ENCODE measurements at places on chromosomes 7 and 10.

- peaks cover 80% of the 10 kb centered on the region for H3K4me1 ChIP-seq
- no peaks in the 10 kb centered on the region for H3K36me3 ChIP-seq
Measured at GRCh38 chr7:47572939-47573757, 8.8 kb downstream of the TNS3 start.

DNA sequence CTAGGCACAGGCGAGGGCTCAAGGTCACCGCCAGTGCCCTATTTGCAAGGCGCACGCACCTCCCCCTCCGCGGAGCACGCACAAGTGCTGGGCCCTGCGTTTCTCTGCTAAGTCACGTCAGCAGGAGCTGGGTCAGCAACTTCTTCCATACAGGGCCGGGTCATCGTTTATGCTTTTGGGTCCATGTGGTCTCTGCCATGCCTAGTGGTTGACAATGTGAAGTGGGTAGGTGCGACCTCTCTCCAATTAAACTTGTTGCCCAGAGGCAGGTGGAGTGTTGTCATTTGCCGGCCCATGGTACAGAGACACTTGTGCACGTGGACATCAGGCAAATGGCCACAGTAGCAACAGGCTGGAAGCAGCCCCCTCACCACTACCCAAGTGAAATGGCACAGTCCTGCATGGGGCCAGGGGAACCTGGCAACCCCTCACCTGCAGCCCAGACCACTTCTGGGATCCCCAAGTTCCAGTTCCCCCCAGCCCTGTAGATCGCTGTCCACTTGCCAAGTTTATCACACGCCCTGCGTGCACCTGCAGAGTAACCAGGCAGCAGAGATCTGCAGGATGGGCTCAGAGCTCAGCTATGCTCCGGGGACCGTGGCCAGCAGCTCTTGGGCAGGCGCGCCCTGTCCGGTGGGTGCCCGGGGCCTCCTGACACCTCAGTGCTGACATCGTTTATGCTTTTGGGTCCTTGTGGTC, 86.1 kb upstream of the PPP2R2D start:
- peaks cover 82% of the 10 kb centered on the region for H3K27me3 ChIP-seq
- H3K36me3 ChIP-seq, result no peaks in the 10 kb centered on the region
- no peak overlapping the region for H3K4me3 ChIP-seq
- H3K4me1 ChIP-seq, result no peaks in the 10 kb centered on the region
- H3K27ac ChIP-seq, result no peak overlapping the region

DNA sequence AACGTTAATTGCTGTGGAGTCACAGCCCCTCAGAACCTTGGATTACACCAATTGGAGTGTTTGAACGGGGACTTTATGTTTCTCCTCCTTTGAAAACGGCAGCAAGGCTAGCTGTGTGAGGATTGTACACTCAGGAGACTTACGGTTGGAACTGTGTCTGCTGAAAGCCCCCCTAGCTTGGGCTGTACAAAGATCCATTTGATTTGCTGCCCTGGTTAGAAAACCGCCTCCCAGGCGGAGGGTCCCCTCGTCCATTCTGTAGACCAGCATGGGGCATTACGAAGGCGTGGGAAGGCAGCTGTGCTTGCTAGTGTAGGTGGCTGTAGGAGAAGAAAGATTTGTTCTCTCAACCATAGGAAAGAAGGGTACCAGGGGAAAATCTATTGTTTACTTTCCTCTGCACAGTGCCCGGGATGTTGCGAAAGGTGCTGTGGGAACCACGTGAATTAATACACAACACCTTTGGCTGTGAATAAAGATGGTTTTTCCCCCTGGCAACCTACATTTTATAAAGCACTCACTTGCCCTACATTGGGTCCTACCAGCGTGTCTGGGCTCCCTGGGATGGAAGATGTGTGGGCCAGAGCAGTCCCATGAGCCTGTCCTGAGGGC, 73.4 kb upstream of the BTBD16 start:
- no peak overlapping the region for H3K4me3 ChIP-seq
- no peak overlapping the region for H3K27ac ChIP-seq
- H3K36me3 ChIP-seq, result peaks cover 64% of the 10 kb centered on the region
- no peak for DNase-seq
- H3K4me1 ChIP-seq, result peaks cover 7% of the 10 kb centered on the region

DNA sequence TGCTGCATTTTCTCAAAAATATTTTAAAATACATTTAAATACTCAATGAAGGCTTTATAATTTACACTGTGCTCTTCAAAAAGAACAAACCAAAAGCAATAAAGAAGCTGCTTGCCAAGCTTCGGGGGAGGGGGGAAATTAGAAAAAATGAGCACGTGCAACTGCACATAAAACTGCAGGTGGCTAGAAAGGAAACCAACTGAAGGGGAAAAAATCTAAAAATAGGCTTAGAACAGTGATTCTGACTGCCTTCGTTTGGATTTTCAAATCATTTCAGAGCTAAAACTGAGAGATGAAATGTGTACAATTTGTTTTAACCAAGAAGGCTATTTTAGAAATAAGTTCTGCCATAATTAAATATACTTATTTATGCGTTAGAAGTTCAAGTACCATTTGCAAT, 61.4 kb downstream of the ABI1 start:
- H3K4me1 ChIP-seq, result peaks cover 6% of the 10 kb centered on the region
- H3K4me3 ChIP-seq, result no peak overlapping the region
- H3K36me3 ChIP-seq, result no peaks in the 10 kb centered on the region
- H3K27me3 ChIP-seq, result no peaks in the 10 kb centered on the region
- H3K27ac ChIP-seq, result no peak overlapping the region
- peak; percentile 57 for DNase-seq

GRCh38 chr7:105202616-105203015, 186.1 kb downstream of the SRPK2 start:
- no peak overlapping the region for H3K4me3 ChIP-seq
- no peak overlapping the region for H3K27ac ChIP-seq
- H3K4me1 ChIP-seq, result peaks cover 22% of the 10 kb centered on the region
- H3K36me3 ChIP-seq, result peaks cover 4% of the 10 kb centered on the region
- DNase-seq, result no peak

GRCh38 chr7:112006071-112006470, 200.1 kb downstream of the DOCK4 start:
- no peaks in the 10 kb centered on the region for H3K27me3 ChIP-seq
- no peaks in the 10 kb centered on the region for H3K4me1 ChIP-seq
- no peak overlapping the region for H3K4me3 ChIP-seq
- no peak overlapping the region for H3K27ac ChIP-seq
- H3K36me3 ChIP-seq, result no peaks in the 10 kb centered on the region

- no peak overlapping the region for H3K4me3 ChIP-seq
- H3K4me1 ChIP-seq, result peaks cover 40% of the 10 kb centered on the region
- H3K27me3 ChIP-seq, result no peaks in the 10 kb centered on the region
- DNase-seq, result no peak
- H3K36me3 ChIP-seq, result no peaks in the 10 kb centered on the region
Measured at GRCh38 chr7:101860316-101861217, 43.1 kb downstream of the CUX1 start.

DNA sequence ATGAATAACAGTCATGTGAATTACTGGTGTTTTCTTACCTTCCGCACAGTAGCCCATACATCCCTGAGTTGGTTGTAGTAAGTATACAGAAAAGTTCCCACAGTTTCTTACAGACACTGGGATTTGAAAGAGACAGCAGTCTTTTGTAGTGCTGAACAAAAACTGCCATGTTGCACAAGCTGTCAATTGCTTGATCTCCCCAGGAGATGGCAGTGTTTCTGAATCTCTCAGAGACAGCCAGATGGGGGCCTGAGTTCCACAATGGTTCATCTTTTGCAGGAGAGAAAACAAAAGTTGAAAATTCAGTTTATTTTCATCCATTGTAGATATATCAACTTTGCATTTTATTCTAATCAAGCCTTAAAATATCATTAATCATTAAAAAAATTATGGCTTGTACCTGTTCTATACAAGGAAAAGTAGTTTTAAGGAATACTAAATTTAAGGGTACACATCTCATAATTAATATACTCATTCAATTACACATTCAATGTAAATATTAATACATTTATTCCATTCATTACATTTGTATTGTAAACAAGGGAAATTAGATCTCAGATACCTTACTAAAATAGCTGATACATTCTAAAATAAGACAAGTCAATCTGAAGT, 14.5 kb downstream of the VWDE start:
- H3K27ac ChIP-seq, result no peak overlapping the region
- DNase-seq, result peak; percentile 32
- no peaks in the 10 kb centered on the region for H3K36me3 ChIP-seq
- H3K27me3 ChIP-seq, result no peaks in the 10 kb centered on the region
- H3K4me1 ChIP-seq, result no peaks in the 10 kb centered on the region

- H3K27ac ChIP-seq, result no peak overlapping the region
- no peaks in the 10 kb centered on the region for H3K27me3 ChIP-seq
- H3K4me3 ChIP-seq, result no peak overlapping the region
Measured at GRCh38 chr10:3761021-3761686, 23.9 kb downstream of the KLF6 start.

GRCh38 chr10:12668634-12669033, 319.3 kb downstream of the CAMK1D start:
- no peaks in the 10 kb centered on the region for H3K27me3 ChIP-seq
- H3K27ac ChIP-seq, result no peak overlapping the region

DNA sequence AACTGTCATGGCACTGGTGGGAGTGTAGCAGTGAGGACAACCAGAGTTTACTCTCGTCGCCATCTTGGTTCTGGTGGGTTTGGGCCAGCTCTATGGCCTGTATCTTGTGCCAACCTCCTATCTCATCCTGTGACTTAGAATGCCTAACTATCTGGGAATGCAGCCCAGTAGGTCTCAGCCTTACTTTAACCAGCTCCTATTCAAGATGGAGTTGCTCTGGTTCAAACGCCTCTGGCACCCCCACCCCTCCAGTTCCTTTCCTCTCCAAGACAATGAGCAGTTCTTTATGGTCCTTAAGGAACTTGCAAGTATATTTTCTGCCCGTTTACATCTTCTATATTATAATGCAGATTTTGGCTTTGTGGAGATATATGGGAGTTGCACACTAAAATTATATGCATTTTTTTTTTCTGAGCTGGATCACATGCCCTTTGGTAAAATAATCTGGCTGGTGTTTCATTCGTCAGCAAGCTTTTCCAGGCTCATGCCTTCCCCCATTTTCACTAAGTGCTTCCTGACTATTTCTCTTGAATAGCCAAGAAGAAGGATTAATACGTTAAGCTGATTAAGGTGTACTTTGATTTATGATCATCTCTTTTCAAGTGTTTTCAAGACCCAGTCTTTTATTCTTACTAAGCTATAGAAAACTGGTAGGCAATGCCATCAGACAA, 11.2 kb upstream of the WIPF3 start:
- no peaks in the 10 kb centered on the region for H3K27me3 ChIP-seq
- H3K4me3 ChIP-seq, result no peak overlapping the region
- no peak overlapping the region for H3K27ac ChIP-seq
- DNase-seq, result no peak

GRCh38 chr10:22713853-22714478, 412 bp downstream of the PIP4K2A start:
- peak; percentile 72 for DNase-seq
- H3K27me3 ChIP-seq, result no peaks in the 10 kb centered on the region
- H3K4me1 ChIP-seq, result peaks cover 37% of the 10 kb centered on the region
- peak overlapping the region; percentile 88 for H3K27ac ChIP-seq
- no peaks in the 10 kb centered on the region for H3K36me3 ChIP-seq

GRCh38 chr10:125955766-125956165, 59.4 kb downstream of the FANK1 start:
- H3K27ac ChIP-seq, result no peak overlapping the region
- H3K36me3 ChIP-seq, result no peaks in the 10 kb centered on the region
- no peaks in the 10 kb centered on the region for H3K27me3 ChIP-seq

DNA sequence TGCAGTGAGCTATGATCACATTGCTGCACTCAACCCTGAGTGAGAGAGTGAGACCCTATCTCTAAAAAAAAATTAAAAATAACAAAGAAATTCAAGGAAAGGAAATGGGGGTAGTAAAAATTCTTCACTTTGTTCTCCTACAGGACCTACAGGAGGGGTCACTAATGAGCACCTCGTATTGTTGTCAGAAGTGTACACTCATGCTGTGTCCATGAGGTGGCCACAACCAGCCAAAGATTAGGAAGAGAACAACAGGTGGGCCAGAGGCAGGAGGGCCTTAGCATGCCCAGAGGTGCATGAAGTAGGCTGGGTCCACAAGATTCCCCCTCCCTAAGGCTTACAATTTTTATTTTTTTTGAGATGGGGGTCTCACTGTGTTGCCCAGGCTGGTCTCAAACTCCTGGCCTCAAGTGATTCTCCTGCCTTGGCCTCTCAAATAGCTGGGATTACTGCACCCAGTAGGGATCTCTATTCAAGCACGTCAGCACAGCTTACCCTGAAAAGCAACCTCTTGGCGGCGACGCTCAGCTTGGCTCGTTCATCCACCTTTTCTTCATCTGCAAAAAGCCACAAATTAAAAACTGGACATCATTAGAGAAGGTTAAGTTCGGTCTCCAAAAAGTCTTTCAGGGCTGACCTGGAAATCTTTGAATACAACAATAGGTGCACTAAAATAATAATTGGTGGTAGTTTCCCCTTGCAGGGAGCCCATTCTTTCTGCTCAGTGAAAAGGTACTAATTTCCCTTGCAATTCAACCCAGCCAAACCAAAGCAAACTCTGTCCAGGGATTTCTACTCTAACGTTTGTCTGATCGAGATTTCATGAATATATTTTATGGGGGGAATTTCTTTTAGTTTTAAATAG, 104.4 kb downstream of the SVIL start:
- H3K4me1 ChIP-seq, result peaks cover 21% of the 10 kb centered on the region
- H3K4me3 ChIP-seq, result no peak overlapping the region
- H3K36me3 ChIP-seq, result peaks cover 51% of the 10 kb centered on the region
- no peak overlapping the region for H3K27ac ChIP-seq
- no peak for DNase-seq

DNA sequence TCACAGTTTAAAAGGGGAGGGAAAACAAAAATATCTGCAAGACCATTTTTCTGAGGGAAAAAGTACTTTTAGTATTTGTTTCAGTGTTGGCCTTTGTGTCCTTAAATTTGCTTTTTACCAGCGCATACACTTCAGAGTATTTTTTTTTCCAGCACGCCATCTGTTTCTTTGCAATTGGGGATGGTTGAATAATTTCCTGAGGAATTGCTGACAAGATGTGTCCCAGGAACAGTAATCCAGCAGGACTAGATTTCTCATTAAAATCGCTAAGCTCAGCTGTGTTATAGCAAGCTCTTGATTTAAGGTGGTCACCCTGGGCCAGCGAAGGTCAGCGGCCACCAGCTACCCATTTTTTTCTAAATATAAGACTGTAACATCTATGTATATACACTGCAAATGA, 156.9 kb upstream of the RHOBTB1 start:
- H3K36me3 ChIP-seq, result no peaks in the 10 kb centered on the region
- no peaks in the 10 kb centered on the region for H3K27me3 ChIP-seq

- H3K27ac ChIP-seq, result no peak overlapping the region
- peaks cover 19% of the 10 kb centered on the region for H3K4me1 ChIP-seq
- H3K4me3 ChIP-seq, result no peak overlapping the region
- no peak for DNase-seq
- H3K36me3 ChIP-seq, result no peaks in the 10 kb centered on the region
- H3K27me3 ChIP-seq, result no peaks in the 10 kb centered on the region
Measured at GRCh38 chr10:58265249-58265648, 2.4 kb downstream of the IPMK start.

Data from stomach (tissue), 19 donors.